ENCODE measurements at places on chromosomes 7 and 10.

- DNase-seq: no peak
Observed at GRCh38 chr7:94030634-94031033, 26.5 kb upstream of the BET1 start.

GRCh38 chr7:26853788-26854393, 10.5 kb downstream of the SKAP2 start:
- no peak for DNase-seq

- no peak for DNase-seq
Observed at GRCh38 chr7:70867513-70867912, 264.4 kb upstream of the GALNT17 start.

GRCh38 chr7:129462420-129462819, 28.2 kb downstream of the STRIP2 start:
- no peak for DNase-seq

- no peak for DNase-seq
Observed at GRCh38 chr7:156446990-156447389, 193.6 kb upstream of the RNF32 start.

DNA sequence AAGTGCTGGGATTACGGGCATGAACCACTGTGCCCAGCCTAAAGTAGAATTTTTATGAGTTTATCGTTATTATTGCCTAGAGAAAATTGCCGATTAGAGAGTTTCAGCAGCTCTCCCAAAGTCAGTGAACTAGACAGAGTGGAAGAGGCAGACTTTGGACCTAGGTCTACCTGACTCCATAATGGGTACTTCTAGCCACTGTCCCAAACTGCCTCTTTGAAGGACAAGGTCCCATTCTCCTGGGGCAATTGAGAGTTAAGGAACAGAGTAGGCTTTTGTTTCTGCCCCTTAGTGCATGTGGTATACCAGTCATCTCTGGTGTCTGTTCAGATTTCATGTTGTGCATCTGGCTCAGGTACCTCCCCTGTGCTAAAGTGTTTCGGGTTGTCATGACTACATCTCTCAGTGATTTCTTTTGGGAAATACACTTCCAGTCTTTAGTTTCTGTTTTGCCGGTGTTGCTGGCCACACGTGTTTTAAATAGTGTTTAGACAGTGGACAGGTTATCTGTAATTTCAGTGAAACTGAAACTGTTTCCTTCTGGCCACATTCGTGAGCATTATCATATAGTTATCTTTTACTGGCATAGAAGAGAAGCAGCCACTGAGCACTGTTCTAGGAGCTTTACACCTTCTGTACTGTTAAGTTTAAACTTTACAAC, 4.7 kb downstream of the TMEM236 start:
- no peak for DNase-seq

DNA sequence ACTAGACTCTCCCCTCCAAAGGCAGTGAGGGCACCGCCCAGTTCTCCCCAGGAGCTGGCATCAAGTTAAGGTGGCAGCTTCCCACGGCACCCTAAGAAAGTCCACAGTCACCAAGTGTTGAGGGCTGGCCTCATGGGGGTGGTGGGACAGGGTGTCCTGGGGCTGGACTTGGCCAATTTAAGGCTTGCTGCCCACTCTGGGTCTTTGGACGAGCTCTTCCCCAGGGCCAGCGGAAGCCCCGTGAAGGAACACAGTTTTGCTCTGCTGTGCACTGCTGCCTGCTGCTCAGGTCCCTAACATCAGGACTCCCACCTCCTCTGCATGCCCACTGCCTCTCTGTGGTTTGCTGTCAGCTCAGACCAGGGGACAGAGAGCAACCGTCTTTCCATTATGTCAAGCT, 57.3 kb upstream of the TMEM72 start:
- no peak for DNase-seq

DNA sequence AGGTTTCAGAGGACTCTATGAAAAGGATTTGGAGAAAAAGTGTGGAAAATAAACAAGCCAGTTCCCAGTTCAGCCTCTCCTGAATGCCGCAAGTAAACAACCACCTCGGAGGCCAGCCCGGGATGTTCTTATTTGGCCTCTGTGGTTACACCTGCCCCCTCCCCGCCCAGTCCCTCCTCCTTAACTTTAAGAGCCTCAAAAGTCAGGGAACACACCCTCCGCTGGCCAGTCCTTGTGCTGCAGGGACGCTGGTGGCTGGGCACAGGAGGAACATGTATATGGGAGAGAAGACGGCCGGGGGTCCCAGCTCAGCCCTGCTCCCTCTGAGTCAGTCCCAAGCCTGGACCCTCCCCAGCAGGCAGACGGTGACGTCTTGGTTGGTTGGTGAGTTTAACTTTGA, 6.1 kb downstream of the CHST3 start:
- peak; percentile 48 for DNase-seq

GRCh38 chr7:47581804-47582763, at the start of gene TNS3:
TNS3 (minus strand) TSS chr7:47582111; CDS start chr7:47439636, 142,475 bp downstream.
- DNase-seq: peak; percentile 49

Data from upper lobe of left lung (tissue), 6 donors.